ENCODE measurements at places on chromosomes 2 and 18.

- no peak for DNase-seq
Observed at GRCh38 chr2:205656941-205657340, 25.4 kb upstream of the NRP2 start.

DNA sequence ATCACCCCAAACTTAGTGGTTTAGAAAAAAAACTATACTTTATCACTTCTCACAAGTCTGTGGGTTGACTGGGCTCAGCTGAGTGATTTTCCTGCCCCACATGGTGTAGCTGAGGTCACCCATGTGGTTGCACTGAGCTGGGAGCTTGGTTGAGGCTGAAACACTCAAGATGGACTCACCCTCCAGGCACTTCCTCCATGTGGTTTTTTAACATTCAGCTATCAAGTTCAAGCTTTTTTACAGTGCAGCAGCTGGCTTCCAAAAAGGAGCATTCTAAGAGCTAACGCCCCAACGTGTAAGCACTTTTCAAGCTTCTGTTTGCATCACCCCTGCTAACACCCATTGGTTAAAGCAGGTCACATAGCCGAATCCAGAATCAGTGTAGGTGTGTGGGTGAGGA is 105.9 kb upstream of the CREB1 start:
- DNase-seq: no peak

DNA sequence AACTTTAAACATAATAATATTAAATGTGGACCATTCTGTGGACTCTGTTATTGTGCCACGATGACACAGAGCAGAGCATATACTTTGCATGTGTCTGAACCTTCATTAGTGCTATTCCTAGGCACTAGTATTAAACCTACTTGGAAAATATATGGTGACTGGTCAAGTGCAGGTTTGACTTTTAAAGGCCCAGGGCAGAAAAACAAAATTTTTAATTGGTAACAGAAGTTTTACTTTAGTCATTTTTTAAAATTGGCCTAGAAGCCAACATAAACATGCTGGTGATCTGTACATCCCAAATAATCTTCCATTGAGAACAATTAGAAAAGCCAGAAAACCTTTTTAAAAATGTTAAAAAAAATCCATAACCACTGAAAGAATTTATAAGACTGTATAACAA is 16.6 kb downstream of the LDAH start:
- DNase-seq: no peak

DNA sequence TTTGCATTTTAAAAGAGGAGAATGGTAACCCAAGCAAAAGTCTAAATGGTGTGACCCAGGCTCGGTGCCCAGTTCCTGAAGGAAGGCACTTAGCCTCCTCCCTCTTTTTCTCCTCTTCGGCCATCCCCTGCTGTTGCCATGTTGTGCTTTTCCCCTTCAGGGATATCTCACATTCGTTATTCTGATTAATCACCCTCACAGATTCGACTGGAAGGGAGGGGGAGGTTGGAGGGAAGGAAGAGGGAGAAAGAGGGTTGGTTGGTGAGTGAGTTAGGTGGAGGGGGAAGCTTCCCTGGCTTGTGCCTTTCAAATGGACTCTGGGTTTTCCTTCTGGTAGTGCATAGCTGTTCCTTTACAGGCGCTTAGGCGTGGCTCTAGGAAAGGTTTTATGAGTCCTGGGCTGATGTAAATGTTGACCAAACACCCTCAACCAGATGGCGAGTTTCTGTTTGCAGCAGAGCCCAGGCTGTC is 39.0 kb upstream of the LYPD6B start:
- no peak for DNase-seq

DNA sequence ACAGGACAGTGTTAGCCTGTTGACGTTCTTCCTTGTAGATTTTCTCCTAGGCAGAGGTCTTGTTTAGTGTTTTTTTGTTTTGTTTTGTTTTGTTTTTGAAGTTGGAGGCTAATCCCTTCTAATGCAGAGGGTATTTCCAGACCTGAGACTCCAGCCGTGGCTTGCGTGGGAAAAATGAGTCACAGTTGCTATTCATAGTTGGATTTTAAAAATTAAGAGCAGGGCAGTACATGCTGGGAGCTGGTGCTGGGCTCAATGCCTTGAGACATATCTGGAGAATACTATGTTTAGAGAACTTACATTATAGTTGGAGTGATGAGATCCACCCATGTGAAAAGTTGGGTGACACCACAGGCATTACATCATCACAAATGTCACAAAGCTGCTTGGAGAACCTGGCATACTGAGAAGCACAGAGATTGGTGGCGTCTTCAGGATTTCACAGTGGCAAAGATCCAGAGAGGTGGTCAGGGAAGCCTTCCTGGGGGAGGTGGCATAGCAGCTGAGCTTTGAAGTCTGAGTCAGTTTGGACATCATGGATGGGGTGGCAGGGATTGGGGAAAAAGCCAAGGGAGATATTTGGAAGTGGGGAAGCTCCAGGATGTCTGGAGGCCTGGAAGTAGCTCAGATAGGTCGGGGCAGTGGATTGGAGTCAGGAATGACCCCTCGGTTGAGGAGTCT is 249.4 kb downstream of the LOXHD1 start:
- DNase-seq: no peak

GRCh38 chr2:74693213-74693612 is 39.2 kb downstream of the SEMA4F start:
- no peak for DNase-seq

- no peak for DNase-seq
Observed at GRCh38 chr2:157311706-157312105, 13.9 kb downstream of the ERMN start.

DNA sequence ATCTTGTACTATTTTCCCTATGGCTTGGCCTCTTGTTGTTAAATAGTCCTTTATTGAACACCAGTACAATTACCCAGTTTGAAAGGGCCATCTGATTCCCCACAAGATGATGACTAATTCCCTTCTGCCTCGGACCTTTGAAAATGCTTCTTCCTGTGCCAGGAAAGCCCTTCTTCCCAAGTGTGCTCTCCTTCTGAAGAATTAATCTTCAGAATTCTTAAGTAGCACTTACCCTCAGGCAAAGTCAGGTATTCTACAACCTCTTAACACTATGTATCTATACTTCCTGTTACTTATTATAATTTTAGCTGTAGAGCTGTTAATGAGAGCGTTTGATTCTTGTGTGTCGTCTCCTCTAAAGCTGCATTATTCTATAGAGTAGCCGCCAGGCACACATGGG is 28.6 kb upstream of the MEX3C start:
- DNase-seq: no peak

GRCh38 chr2:238239543-238239862 is 335 bp downstream of the HES6 start:
- DNase-seq: no peak

DNA sequence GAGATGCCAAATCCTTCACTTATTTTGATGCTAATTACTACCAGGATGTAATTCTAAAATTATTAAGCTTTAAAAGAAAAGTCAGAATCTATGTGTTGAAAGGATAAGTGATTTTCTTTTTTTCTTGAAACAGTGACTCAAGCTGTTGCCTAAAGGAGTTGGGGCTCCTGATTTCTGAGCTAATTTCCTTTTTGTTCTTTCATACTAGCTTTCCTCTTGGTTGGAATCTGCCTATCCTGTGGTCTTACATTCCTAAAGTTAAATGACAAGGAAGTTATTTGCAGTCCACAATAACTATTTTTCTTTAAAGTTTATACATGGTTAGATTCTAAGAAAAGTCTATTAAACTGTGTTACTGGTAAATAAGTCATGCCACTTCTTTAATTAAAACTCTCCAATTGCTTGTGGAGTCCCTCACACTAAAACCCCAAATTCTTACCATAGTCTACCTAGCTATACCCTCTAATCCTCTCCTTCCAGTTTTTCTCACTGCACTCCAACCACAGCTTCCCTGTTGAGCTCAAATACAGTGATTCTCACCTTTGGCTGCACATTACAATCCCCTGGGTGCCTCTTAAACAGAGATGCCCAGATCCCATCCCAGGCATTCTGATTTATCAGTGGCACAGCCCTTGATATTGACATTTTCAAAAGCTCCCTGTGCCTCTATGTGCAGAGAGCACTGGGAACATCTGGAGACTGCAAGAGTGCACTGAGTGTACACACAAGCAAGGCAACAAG is 63.3 kb upstream of the EFEMP1 start:
- no peak for DNase-seq

DNA sequence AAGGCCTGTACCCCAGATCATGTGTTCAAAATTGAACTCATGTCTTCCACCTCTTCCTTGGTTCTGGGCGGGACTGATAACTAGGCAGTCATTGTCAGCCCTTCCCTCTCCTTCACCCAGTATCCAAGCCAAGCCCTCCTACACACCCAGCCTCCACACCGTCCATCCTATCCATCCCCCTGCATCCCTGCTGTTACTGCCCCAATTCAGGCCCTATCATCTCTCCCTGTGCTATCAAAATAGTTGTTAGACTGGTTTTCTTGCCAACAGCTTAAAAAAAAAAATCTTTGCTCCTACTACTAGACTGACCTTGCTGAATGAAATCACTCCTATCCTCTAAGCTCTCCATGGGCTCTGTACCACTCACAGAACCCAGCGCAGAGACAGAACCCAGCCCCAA is 32.8 kb downstream of the TGFA start:
- DNase-seq: no peak

GRCh38 chr18:48926420-48926857 is 24.3 kb downstream of the SMAD7 start:
- no peak for DNase-seq

GRCh38 chr18:32315881-32316280 is 126.0 kb downstream of the MEP1B start:
- no peak for DNase-seq

- no peak for DNase-seq
Observed at GRCh38 chr2:8658064-8658862, 23.6 kb upstream of the ID2 start.

- DNase-seq: no peak
Observed at GRCh38 chr2:120384486-120385354, 38.8 kb downstream of the INHBB start.

- peak; percentile 7 for DNase-seq
Observed at GRCh38 chr2:182366628-182367027, 60.2 kb downstream of the PDE1A start.

DNA sequence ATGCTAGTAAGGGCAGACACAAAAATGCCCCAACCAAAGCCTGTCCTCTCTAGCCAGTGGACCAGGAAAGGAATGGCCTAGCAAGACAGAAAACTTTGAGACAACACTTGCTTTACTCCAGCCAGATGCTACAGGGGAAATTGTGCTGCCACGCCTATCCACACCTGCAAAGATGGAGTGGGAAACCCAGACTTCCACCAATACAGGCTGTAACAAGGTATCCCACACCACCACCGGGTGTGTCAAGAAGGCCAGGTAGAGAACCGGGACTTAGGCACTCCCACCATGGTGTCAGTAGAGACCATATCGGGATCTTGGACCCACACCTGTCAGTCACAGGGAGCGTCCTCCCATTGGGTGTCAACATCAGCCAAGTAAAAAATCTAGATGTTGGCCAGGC is 16.2 kb upstream of the ESPNL start:
- no peak for DNase-seq

GRCh38 chr18:53070788-53071187 is 730.8 kb downstream of the DCC start:
- no peak for DNase-seq

- DNase-seq: no peak
Observed at GRCh38 chr2:203870481-203870880, 2.9 kb downstream of the CTLA4 start.

- DNase-seq: no peak
Observed at GRCh38 chr2:32614084-32614483, 13.8 kb upstream of the TTC27 start.

- DNase-seq: peak; percentile 95
Observed at GRCh38 chr2:239240414-239240881, 160.4 kb downstream of the HDAC4 start.

DNA sequence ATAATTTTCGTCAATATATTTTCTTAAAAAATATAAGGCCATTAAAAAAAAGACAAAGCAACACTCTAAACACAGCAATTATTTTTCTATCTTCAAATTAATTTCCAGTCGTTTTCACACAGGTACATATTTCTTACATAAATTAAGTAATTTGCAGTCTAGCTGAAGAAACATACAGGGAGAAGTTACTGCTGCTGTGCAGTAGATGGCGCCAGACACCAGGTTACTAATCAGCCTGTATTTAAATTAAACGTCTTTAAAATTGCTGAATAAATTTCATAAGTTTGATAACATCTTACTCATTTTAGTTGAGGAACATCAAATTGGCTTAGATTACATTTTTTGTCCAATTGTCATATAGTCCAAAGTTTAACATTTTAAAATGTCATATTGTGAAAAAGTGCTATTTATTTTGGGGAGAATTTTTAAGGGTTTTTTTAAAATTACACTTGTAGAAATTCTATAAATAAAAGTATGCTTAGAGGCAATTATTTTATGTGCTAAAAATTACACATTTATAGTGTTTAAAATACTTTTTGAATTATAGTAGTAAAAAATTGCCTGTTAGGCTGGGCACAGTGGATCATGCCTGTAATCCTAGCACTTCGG is 88.4 kb downstream of the PMAIP1 start:
- peak; percentile 80 for DNase-seq

DNA sequence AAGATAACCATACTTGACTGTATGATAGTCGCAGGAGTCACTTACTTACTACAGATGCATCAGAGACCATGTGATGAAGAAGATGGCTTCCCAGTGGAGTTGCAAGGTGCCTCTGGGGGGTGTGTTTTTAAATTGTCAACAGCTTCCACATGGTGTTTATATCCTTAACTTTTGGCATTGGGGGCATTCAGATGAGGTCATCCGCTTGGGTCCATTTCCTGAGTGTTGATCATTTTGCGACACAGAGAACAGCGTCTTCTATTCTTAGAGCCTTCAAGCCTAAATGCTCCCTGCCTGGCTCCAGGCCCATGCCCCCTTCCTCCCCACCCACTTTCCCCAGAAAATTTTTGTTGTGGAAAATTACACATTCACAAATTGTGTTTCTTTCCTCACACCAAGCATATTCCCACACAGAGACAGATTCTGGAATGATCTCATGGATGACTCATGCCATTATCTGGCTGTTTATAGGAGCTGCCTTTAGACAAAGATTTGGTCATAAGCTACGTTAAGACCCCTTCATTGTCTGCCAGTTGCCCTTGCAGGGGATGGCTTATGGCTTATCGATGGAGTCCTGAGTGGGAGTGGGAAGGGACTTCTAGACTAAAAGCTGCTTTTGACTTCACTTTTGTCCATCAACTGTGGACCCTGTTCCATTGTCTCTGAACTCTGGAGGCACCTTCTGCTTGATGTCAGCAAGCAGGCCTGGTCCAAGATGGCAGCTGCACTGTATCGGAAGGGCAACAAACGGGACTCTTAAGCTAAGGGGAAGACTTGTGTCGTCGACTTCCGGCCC is 91.8 kb downstream of the CABLES1 start:
- peak; percentile 39 for DNase-seq

GRCh38 chr2:178230396-178230795 is 36.1 kb downstream of the OSBPL6 start:
- no peak for DNase-seq

- no peak for DNase-seq
Observed at GRCh38 chr2:221334481-221335218, 237.5 kb downstream of the EPHA4 start.

GRCh38 chr2:49514201-49514600 is 359.9 kb upstream of the FSHR start:
- peak; percentile 4 for DNase-seq

- peak; percentile 10 for DNase-seq
Observed at GRCh38 chr2:49914281-49914680, 760.0 kb upstream of the FSHR start.

- no peak for DNase-seq
Observed at GRCh38 chr2:100482741-100483140, 12.5 kb downstream of the NMS start.

GRCh38 chr2:150076281-150076680 is 411.2 kb downstream of the RND3 start:
- DNase-seq: no peak

- DNase-seq: no peak
Observed at GRCh38 chr2:236872015-236872414, 213.7 kb upstream of the COPS8 start.

All from Ammon's horn (tissue), 1 donor.